ENCODE measurements at places on chromosomes 2 and 18.

DNA sequence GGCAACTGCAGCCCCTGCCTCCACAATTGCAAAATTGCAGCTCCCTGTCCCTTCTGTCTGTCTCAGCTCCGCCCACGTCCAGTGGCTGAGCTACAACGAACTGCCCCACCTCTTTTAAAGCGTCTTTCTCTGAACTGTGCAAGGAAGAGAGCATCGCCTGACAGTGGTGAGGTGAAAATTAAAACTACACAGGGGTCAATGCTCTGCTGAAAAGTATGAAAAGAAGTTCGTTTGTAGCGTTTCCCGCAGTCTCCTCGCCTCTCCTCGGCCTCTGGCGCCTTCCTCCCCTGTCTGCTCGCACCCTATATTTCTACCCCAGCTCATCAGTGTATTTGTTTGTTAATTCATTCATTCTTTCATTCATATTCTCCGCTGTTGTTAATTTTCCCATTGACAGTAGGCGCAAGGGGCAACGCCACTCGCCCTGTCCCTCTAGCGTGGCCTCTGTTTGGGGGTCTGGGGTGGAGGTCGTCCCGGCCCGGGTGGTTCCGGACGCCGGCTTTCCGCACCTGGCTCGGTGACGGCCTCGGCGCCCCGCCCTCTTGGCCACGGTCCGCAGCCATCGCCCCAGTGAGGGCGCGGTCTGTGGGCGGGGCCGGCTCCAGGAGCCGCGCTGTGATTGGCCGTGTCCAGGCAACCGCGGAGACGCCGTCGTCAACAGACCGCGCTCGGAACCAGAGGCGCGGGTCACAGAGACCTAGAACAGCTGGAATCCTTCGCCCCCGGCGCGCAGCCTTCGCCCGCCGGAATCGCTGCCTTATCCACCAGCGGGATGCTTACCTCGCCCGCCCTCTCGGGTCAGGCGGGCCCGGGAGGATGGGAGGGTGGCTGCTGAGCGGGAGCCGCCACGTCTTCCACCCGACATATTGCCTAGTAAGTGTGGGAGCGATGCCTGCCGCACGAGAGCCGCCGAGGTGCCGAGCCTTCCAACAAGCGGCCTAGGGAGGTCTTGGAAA is at the start of gene VWA3B:
VWA3B (plus strand) TSS at position 677 of the 956 bp plus-strand sequence. CDS start 5,926 bp downstream, outside the sequence.
- peak; percentile 40 for DNase-seq

DNA sequence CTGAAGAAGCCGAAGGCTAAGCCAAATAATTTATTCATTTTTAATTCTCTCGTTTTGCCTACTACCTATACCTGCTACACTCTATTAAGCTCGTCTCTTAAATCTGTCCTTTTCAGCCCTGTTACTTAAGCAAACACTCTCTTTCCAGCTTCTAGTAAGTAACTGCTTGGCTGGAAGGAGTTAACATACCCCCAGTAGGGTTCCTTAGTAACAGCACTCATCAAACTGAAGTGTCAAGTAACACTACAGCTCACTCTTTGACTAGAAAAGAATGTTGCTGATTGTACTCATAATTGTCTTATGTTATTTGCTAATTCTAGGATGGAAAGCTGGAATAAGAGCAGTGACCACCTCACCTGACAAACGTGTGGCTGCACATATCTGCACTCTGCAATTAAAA is 120.0 kb upstream of the SCN7A start:
- peak; percentile 43 for DNase-seq

DNA sequence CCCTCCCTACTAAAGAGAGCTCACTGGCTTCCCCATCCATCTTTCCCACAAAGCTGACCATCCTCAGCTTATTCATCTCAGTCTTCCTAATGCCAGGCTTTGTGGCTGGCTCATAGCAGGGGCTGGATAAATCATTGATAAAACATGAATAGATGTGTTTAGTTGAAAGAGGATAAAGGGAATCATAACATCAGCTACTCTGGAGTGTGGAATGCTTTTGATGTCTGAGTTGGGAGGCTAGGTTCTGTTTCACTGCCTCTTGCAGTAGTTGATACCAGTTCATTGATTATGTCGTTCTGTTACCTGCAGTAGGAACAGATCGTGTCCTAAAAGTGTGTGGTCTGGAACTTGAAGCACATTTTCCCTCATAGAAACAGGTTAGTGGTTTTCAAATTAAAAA is 66.3 kb upstream of the HK2 start:
- no peak for DNase-seq

DNA sequence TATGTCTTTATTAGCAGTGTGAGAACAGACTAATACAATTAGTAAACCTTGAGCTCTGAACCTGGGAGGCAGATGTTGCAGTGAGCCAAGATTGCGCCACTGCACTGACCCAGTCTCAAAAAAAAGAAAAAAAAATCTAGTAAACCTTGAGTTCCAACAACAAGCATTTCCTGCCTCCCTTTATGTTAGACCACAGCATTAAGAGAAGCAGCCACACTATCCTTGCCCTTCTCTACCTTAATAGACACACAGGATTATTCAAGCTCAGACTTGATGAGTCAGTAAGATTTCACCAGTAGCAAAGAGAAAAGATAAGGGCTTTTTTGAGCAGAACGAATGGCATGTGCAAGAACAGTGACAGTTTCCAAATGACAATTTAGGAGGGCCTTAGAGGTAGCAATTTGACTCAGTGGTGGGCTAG is 18.0 kb upstream of the GLS start:
- no peak for DNase-seq

DNA sequence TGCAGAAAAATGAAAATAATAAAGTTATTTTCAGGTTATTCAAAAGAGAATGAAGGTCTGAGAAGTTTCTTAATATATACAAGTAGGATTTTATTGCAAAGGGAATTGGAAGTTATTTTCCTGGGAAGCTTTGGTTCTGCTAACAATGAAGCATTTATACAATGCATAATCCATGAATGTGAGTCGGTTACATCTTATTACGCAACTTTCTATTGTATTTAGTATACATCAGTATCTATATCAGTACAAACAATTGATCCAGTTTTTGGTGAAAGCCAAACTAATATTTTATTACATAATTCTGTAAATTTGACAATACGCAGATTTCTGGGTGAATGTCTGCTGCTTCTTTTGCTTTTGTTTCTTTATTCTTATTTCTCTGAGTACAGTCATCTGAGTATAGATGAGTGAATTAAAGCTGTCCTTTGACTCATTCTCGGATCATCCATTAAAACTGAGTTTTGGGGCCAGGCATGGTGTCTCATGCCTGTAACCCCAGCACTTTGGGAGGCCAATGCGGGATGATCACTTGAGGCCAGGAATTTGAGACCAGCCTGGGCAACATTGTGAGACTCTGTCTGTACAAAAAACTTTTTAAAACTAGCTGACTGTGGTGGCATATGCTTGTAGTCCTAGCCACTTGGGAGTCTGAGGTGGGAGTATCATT is 108.5 kb downstream of the SOCS6 start:
- DNase-seq, result no peak

DNA sequence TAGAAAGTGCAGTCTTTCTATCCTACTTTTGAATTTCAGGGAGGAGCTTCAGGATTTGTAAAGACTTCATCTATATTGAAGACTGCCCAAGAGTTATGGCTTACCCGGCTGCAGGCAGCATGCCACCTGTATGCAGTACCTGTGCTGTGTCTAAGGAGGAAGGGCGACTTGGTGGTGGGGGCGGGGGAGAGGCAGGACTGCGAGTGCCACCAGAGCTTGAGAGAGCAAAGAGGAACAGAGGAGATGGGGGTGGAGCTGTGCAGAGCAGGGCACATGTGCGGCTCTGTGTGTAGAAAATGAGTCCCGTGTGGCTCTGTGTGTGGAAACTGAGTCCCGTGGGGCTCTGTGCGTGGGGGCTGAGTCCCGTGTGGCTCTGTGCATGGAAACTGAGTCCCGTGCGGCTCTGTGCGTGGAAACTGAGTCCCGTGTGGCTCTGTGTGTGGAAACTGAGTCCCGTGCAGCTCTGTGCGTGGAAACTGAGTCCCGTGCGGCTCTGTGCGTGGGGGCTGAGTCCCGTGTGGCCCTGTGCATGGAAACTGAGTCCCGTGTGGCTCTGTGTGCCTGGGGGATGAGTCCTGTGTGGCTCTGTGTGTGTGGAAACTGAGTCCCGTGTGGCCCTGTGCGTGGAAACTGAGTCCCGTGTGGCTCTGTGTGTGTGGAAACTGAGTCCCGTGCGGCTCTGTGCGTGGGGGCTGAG is 43.2 kb downstream of the LDLRAD4 start:
- DNase-seq, result no peak

GRCh38 chr2:38789691-38790090 is 11.7 kb downstream of the GEMIN6 start:
- DNase-seq, result no peak

- no peak for DNase-seq
Measured at GRCh38 chr2:128414946-128415778, 96.5 kb upstream of the HS6ST1 start.

DNA sequence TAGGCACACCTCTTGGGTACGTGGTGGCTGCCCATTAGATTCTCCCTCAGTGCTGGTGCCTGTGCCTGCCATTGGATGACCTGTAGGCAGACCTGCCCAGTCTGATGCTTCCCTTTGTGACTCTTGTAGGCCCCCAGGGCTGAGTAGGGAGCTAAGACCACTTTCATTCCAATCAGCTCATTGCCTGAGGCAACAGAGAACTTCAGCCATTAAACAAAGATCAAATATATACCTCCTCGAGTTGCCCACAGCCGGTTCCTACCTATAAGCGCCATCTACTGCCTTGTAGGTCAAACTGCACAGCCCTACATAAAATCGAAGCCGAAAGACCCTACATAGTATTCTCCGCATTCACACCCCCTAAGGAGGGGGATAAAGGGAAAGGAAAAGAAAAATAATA is 184.6 kb downstream of the ETAA1 start:
- DNase-seq, result no peak

DNA sequence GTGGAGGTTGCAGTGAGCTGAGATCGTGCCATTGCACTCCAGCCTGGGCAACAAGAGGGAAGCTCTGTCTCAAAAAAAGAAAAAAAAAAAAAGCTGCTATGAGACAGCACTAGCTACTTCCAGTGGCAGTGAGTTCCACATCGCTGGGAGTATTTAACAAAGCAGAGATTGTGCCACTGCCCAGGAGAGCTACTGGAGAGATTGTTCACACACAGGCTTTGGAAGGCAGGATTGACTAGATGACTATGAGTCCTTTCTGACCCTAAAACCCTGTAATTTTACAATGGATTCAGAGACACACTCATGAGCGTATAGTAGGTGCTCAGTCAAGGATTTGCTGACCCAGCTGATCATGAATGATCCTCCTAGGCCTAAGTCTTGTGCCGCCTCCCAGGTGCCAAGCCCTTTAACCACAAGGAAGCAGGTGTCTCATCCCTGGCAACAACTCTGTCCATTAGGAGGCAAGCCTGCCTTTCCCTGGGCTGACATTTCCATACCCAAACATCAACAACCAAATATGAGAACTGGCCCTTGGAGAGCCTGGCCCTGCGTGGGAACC is 45.0 kb upstream of the ODC1 start:
- DNase-seq, result no peak

GRCh38 chr2:84856787-84857186 is 24.1 kb downstream of the TRABD2A start:
- no peak for DNase-seq

GRCh38 chr2:168752361-168752760 is 50.1 kb upstream of the NOSTRIN start:
- no peak for DNase-seq

DNA sequence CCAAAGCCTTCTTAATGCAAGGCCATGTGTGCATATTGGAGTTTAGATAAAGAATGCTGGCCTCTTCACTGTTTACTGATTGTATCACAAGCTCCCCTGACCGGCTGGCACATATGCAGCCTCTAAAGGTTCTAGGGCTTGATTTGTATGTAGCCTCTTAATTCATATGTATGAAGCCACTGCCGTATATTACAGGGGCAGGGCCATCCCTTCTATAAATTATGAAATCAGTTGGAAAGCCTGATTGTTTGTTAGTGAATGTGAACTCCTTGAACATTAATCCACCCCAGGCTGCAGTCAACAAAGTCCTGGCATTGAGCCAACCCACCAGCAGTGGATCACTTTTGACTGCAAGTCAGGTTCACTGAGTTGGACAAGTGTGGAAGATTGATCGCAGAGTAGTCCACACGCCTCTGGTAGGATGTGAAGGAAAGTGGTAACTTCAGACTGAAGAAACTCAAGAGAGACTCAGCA is 61.6 kb upstream of the PARD3B start:
- DNase-seq, result no peak

DNA sequence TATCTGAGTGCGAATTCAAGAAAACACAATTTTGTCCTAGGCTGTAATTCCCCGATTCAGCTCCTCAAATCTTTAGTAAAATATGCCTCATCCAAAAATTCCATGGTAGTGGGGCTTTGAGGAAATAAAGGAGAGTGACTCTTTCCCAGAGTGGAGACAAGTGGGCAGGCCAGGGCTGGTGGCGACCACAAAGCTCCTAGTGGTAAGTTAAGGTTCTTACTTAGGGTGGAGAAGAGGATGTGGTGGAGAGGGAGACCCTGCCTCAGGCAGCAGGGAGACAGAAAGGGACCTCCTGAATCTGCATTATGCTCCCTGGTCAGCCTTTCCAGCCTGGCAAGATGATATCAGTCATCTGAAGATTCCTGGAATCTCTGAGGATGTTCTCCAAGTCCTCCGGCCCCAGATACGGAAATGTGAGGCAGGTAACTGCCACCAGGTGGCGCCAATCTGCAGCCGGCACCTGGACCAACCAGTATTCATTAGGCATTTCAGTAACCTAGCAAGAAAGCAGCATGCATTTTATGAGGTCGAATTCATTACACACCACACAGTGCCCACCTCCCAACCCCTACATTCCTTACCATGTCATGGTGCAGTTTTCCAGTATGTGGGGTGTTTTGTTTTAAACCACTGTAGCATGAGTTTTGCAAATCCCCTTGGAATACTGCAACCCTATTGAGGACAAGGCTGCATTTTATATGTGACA is 106.4 kb downstream of the POLE4 start:
- peak; percentile 8 for DNase-seq

GRCh38 chr2:11430729-11431128 is 35.2 kb downstream of the E2F6 start:
- no peak for DNase-seq

DNA sequence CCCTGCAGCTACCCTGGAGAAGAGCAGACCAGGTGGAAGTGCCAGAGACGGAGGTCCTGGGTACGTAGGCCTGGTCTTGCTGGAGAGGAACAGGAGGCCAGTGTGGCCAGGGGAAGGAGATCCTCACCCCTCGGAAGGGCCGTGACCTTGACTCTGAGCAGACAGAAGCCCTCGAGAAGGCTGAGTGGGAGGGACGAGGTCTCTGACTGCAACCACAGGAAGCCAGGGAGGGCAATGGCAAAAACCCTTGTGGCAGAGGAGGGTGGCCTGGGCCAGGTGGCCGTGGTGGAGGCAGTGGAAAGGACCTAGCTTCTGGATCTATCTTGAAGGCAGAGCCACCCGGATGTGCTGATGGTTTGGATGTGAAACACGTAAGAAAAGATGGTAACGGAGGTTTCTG is 28.1 kb downstream of the THAP4 start:
- DNase-seq, result no peak

GRCh38 chr2:111118981-111119821 is 1.5 kb upstream of the BCL2L11 start:
- no peak for DNase-seq

GRCh38 chr2:165173215-165173614 is 30.6 kb downstream of the SCN3A start:
- no peak for DNase-seq

DNA sequence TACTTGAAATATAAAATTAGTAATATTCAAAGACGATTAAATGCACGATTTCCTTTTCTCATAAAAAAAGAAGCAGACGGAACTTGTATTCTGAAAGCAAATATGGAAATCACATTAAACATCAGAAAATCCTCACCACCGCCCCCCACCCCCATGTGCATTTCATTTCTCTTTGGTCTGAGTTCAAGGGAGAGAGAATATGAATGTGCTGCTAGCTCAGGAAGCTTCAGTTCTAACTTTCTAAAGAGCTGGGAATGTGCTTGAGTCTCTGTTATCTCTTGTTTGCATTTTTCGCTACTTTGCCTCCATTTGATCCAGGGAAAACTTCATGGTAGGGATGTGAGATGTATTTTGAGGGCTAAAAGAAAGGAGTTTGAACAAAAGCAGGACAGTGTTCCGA is 143.6 kb downstream of the NEDD4L start:
- no peak for DNase-seq
